ENCODE measurements at places on chromosomes 1 and 21.

DNA sequence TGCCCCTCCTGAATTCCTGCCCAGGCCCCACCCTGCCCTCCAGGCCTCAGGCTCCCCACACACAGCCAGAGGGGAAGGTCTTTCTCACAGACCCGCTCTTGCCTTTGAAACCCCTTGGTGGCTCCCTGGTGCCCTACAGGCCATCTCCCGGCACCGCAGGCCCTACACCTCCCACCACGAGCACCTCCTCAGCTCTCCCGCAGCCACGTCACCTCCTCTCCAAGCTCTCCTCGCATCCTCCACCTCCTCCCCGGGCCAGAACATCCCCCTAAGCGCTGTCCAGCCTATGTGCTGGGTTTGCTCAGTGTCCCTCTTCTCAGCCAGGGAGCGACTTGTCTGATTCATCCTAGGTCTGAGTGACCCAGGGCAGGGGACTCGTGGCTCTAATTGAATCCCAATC lies 66.4 kb downstream of the DMRTB1 start:
- no peak for DNase-seq

DNA sequence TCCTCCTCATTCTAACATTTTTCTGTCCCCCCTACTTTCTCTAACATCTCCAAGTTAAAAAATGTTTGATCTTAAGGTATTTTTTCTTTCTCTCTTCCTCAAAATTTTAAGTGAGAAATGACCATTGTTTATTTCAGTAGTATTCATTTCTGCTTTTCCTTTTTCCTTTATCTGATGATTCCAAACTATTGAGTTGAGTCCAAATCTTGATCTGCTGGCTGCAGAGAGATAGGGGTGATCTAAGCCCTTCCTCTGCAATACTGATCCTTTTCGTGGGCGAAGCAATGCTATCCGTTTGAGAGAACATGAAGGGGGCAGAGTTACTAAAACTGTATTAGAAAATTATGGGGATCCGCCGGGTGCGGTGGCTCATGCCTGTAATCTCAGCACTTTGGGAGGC lies 516 bp upstream of the NMNAT2 start:
- DNase-seq: no peak

DNA sequence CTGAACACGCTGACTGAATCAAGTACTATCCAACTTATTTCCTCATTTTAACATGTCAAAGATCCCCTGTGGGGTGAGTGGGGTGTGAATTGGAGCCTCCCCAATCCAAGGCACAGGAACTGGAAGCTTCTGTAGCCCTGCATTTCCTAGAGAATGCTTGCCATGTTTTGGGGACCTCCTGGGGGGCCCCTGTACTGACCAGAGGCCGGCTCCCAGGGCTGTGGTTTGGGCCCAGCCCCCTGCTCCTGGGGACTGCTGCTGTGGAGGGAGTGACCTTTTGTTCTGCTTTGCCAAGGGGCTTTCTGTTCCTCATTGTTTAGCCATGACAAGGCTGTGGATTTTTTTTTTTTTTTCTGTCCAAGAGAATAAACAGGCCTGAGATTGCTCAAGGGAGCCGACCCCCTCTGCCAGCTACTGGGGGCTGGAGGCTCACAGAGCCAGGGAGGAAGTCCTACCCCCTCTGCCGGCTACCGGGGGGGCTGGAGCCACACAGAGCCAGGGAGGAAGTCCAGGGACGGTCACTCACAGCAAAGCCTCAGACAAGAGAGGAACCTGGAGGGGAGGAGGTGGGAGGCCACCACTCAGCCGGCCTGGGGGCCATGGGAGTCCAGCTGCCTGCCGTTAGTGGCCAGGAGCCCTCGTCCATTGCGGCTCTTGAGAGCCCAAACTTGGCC lies 17.4 kb downstream of the TNFRSF1B start:
- no peak for DNase-seq

DNA sequence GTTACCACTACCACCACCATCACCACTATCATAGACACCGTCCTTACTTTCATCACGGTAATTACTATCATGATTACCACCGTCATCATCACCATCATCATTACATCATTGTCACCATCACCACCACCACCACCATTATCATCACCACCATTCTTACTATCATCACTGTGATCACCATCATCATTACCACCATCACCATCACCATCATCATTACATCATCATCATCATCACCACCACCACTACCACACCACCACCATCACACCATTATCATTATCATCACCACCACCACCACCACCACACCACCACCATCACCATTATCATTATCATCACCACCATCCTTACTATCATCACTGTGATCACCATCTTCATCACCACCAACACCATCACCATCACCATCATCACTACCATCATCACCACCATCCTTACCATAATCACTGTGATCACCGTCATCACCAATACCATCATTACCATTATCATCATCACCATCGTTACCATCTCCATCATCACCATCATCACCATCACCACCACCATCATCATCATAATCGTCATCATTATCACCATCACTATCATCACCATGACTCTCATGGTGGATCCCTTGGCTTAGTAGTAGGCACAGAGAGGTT lies 244.4 kb upstream of the C1orf174 start:
- DNase-seq: no peak

GRCh38 chr1:173127369-173128307 lies 76.9 kb upstream of the TNFSF18 start:
- no peak for DNase-seq

DNA sequence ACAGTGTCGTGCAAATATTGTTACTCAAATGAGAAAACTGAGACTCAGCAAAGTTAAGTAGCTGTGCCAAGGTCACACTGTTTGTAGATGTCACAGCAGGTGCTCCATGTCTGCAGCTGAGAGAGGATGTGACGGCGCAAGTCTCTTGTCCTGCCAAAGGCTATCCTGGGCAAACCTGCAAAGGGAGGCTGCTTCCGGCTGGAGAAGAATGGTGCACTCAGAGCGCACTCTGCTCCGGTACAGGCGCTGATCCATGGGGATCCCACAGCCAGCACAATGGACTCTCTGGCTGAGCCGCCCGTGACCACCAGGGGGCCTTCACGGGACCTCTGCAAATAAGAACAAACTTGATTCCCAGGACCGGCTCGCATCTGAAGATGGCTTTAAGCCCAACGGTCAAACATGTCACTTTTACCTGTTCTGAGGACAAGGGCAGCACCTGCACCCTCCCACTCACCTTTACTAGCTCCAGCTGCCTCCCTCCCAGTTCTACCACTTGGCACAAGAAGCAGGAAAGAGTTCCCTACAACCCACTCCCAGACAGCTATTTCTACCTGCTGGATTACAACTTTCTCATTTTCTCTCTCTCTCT lies 21.9 kb downstream of the RD3 start:
- peak; percentile 53 for DNase-seq

- DNase-seq: peak; percentile 39
Measured at GRCh38 chr1:112298558-112298957, 97.5 kb upstream of the CTTNBP2NL start.

DNA sequence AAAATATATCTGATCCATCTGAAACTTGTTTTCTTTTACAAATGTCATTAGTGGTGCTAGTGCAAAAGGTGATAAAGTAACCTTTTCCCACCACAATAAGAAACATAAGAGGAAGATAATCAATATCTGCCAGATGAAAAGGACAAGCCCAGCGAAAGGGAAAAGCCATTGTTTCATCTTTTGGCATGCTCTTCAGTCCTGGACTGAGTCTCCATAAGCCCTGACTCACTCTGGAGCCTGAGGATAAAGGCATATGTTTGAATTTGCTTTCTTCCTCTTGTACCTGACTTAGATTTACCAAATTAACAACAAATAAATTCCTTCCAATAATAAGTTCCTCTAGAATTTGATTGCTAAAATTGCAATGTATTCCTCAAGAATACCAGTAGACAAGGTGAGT lies 13.6 kb downstream of the DNAJC11 start:
- no peak for DNase-seq

DNA sequence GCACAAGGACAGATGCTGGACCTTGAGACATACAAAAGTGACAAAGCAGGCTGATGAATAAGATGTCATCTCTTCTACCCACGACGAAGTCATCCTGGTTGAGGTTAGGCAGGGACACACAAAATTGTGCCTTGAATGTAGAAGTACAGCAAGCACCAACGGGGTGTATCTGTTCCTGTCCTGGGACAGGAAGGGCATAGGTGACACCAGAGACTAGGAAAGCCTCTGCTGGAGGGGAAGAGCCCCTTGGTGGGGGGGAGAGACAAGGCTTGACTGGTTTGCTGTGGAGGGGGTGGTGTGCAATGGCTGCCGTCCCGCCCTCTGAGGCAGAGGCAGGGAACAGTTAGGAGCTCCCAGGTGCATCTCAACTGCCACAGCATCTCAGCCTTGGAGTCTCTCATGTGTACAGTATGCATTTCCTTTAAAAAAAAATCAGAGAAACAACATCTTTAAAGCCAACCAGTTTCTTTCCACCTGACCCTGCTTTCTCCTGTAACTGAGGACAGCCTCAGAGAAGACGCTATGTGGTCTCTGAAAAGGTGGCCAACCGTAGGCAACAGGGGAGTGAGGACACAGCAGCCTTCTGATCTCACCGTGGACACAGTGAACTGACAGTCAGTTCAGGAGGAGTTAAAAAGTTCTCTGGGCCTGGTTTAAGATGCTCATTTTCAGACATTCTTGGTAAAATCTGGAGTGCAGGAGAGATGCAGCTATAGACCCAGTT lies 17.7 kb upstream of the GFI1 start:
- no peak for DNase-seq

DNA sequence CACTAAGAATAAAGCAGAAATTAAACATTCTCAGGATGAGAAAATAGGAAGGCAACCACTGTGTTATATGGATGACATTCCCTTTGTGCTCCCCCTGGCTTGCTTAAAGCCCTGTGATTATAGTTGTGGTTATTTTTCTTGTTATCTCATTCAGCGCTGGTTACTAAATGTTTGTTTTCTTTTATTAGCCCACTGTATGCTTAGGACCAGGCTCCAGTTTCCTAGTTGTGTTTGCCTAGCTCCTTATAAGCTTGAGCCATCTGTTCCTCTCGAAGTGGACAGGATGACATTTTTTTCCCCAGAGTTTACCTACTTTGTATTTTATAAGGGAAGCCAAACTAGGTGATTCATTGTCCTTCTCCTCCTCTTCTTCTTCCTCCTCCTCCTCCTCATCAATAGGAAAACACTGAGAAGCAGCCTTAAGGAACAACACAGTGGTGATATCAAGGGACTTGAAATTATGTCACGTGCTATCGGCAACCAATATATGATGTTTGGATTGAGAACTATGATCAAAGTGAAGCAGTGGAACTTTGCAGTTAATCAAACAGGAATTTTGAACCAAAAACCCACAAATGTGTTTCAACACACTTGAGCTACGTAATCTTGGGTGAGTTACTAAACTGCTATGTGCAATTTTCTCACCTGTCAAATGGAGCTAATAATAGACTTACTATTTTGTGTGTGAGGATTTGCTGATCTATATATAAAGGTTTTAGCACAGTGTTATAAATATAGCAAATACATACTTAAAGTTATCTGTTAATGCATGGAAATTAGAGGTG lies 35.1 kb upstream of the RGS7 start:
- DNase-seq: no peak

- no peak for DNase-seq
Measured at GRCh38 chr1:30894508-30894973, 14.0 kb downstream of the SDC3 start.

DNA sequence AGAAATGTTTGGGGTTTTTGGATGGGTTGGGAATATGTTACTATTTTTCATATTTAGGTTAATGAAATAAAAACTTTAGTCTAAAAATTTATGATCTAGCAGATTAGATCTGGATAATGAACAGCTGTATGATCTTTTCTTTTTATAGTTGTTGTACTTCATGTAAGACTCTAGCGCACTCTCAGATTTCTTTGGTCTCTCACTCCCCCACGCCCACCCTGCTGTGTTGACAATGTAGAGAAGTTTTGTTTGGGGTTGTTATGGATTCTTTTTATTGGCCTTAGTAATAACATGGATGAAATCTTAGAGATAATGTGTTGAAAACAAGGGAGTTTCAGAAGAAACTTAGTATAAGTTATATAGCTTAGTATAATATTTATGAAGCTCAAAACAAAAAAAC lies 5.5 kb downstream of the KLF18 start:
- DNase-seq: no peak

GRCh38 chr1:174795806-174796205 lies 203.9 kb upstream of the CACYBP start:
- DNase-seq: no peak

GRCh38 chr21:42386034-42386591 lies 9.7 kb downstream of the TMPRSS3 start:
- no peak for DNase-seq

- peak; percentile 69 for DNase-seq
Measured at GRCh38 chr1:115706587-115707425, 61.7 kb downstream of the CASQ2 start.

GRCh38 chr21:36422279-36423098 lies 37.3 kb downstream of the CHAF1B start:
- peak; percentile 88 for DNase-seq

DNA sequence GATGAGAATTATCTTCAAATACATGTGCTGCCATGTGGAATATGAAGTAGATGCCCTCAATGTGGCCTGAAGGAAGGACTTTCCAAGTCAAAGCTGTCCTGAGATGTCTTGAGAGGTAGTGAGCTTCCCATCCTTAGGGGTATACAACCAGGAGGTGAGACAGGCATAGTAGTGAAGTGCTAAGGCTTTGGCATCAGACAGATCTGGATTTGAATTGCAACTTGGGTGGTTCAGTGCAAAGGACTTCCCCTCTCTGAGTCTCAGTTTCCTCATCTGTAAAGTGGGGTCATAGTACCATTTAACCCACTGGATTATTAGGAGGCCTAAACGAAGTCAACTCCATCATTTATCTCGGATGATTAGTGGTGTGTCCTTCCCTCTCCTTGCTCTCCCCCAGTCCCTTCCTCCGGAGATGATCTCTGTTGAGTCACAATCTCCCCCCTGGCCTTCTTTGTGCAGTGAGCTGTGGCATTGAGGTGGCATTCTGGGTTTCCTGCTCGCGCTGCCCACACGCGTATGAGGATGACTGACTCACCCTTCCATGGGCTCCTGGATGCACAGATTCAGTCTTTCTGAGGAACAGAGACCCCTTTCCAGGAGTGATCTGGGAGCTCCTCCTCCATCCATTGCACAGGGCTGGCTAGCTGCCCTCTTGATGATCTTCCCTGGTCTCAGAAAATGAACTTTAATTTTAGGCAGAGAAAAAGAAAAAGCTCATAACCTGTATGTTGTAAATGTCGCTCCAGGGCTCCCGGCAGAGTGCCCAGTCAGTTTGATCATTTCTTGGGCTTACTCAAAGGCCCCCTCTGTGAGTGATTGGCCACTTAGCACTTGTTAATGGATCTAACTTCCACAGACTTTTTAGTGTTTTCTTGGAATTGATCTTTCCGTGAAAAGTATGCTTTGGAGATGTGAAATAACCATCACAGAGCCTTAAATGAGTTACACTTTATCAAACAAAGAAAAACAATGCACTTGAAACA lies 354.6 kb downstream of the PTPRU start:
- no peak for DNase-seq
